ENCODE measurements at places on chromosomes 7 and 10.

GRCh38 chr7:155590215-155591018, 44.1 kb upstream of the CNPY1 start:
- no peak for DNase-seq

DNA sequence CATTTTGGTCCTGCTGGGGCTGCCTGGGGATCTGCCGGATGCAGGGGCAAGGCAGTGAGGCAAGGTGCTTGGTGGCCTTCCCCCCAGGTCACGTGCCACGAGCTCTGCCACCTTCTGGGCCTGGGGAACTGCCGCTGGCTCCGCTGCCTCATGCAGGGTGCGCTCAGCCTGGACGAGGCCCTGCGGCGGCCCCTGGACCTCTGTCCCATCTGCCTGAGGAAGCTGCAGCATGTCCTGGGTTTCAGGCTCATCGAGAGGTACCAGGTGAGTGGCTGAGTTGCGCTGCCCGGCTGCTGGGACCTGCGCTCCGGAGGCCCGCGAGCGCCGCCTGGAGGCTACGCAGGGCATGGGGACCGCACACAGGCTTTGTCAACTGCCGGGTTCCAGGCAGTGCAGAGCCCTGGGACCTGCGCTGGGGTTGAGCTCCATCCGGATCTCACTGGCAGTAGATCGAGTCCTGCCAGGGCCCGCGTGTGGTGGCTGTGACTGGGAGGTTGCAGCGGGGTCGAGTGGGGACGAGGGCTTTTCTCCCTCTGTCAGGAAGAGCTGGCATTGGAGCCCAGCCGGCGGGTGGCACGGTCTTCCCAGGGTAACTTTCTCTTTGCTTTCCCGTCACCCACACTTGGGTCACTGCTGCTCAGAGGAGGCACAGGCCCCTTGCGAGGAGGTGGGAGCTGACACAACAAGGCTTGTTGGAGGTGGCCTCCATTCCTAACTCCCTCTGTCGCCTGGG, 21.7 kb downstream of the AMZ1 start:
- DNase-seq: no peak

DNA sequence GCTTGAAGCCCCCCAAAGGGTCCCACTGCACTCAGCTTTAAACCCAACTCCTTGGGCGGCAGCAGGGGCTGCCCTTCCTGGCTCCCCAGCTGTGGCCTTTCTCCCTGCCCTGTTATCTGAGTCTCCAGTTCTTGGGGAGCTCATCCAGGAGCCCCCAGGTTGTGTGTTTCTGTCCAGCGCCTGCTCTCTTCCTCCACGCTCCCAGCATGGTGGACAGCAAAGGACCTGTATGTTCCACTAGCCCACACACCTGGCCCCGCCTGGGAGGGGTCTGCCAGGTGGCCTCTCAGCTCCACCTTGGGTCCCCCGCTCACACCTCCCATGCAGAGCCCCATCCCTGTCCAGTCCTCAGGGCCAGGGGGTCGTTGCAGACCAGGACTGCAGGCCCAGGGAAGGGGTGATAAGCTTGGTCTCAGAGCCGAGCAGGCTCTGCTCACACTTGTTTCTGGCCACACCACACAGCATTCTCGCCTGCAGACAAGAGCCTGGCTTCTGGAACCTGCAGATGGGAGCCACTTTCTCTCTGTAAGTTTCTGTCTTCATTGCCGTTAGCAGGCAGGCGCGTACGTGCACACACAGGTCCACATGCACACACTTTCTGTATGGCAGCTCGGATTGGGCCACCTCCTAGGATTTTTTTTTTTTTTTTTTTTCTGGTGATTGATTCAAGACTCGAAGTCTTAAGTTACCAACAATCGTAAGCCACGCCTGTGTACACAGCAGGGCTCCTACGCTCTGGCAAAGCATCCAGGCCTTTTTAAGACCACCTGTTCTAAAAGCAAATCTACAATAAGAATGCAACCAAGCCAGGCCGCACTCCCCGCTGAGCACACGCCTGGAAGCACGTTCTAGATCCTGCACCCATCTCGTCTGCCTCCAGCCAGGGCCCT, 104.6 kb downstream of the CYTH3 start:
- DNase-seq: no peak

- DNase-seq: no peak
Observed at GRCh38 chr10:96107623-96108038, 22.5 kb upstream of the ZNF518A start.

GRCh38 chr7:144529269-144529926, 125.9 kb upstream of the NOBOX start:
- DNase-seq: no peak

- DNase-seq: no peak
Observed at GRCh38 chr10:22453320-22453719, 108.0 kb downstream of the SPAG6 start.

DNA sequence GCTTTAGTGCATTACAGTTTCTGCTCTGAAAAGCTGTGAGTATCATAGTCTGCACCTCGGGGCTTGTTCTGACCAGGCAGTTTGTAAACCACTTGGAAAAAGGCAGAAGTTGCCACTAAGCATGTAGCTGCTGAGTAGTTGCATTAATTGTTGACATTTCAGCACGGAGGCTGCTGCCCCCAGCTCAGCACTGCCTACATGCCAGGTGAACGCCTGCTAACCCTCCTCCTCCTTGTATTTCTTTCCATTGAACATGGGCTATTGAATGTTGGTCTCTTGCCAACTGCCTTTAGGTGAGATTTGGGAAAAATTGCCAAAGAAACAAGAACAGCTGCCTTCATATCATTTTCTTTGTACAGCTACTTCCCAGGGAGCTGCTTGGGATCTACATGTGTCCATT, 164.2 kb downstream of the RAPGEF5 start:
- DNase-seq: peak; percentile 90

- DNase-seq: peak; percentile 18
Observed at GRCh38 chr10:27838361-27838760, 92.7 kb upstream of the MKX start.

- DNase-seq: no peak
Observed at GRCh38 chr7:150360363-150361058, 8.1 kb upstream of the REPIN1 start.

All from NCI-H1105 treated with DMSO at 0.1 percent for 48 hours (cell line).